ENCODE measurements at places on chromosomes 13 and 19.

- no peak for DNase-seq
Observed at GRCh38 chr13:76622315-76623040, 263.7 kb downstream of the KCTD12 start.

DNA sequence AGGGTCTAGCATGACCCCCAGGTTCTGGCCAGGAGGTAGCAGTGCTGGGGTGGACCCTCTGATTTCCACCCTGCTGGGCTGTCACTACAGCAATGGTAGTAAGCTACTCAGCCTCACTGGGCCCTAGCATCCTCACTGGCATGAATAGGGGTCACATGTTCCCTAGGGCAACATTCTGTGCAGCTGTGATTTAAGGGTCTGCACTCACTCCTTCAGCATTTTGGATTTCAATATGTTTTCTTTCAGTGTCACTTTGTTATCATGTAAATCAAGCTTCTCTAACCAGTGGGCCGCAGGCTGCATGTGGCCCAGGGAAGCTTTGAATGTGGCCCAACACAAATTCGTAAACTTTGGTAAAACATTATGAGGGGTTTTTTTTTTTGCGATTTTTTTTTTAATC is 57.8 kb downstream of the SPATA13 start:
- DNase-seq: no peak

DNA sequence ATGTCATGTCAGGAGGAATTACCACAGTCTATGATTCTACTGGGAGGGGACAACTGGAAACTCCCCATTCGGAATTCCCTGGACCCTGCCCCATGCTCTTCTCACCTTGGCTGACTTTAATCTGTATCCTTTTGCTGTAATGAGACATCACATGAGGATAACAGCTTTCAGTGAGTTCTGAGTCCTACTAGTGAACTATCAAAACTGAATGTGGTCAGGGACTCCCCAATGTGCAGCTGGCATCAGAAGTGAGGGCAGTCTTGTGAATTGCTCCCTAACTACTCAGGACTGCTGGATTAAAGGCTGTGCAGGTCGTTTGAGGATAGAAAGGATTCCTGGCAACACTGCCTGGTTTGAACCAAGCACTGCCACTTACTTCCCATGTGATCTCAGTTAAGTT is 15.2 kb downstream of the SIGLEC7 start:
- DNase-seq: no peak

GRCh38 chr19:4343370-4344307 is at the start of gene MPND:
Gene MPND, plus strand, starts transcription at chr19:4343562. Its CDS starts 32 bp downstream, at chr19:4343594.
- DNase-seq: peak; percentile 64

DNA sequence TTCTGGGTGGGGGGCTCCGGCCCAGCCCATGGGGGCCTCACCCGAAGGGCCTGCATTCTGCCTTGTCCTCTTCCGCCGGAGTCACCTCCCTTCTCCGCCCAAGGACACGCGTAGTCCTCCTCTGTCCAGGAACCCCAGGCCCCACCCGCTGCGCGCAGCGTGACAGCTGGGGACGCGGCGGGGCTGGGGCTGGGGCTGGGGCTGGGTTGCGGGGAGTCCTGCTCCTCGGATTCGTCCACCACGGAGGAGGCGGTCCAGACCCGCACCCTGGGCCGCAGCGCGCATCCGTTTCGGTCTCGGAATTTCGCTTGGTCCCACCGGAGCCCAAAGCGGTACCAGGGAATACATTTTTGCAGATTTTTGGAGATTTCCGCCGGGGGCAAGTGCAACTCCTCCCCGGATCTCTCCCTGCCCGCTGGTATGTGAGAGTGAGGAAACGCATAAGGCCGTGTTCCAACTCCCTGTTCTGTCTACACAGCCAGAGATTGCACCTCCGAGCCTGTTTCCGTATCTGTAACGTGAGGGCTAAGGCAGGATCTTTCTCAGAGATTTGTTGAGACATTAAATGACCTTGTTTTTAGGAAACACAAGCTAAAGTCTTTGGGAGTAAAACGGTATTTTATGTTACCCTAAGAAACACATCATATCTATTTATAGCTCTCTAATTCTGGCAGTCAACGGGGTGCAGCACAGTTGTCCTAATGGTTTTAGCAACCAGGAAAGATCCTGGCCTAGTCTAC is at the start of gene COX7A1:
TSS of gene COX7A1 (minus strand) at position 96 of the 740 bp plus-strand sequence. CDS start at position 56, 40 bp downstream.
- DNase-seq: peak; percentile 48

Data from kidney capillary endothelial cell (primary cell).